ENCODE measurements at places on chromosomes 2 and 18. TPM values are rescaled to one million over a fixed set of nuclear protein-coding genes. Genes with fewer than 3 reads are reported as not detected.

DNA sequence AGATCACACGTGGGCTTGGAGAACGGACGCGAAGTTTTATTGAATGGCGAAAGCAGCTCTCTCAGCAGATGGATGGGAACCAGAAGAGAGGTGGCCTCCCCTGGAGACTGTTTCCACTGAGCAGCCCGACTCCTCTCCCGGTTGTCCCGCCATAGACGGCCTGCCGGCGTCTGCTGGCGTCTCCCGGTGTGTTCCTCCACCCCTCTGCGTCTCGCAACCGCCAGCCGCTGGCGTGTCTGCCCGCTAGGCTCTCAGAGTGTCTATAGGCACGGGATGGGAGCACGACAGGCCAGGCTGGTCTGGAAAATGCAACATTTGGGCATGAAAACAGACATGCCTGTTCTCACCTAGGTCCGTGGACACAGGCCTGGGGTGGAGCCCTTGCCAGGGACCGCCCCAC lies 366.7 kb upstream of the SOX11 start:
- no peak for DNase-seq

Gene QPCT
- total RNA-seq = not detected

GRCh38 chr2:49286045-49286444 lies 131.7 kb upstream of the FSHR start:
- DNase-seq = no peak

GRCh38 chr18:49025767-49026500 lies 75.2 kb upstream of the SMAD7 start:
- DNase-seq = no peak

GRCh38 chr2:69547984-69548715 lies 95.4 kb downstream of the AAK1 start:
- DNase-seq = no peak

DNA sequence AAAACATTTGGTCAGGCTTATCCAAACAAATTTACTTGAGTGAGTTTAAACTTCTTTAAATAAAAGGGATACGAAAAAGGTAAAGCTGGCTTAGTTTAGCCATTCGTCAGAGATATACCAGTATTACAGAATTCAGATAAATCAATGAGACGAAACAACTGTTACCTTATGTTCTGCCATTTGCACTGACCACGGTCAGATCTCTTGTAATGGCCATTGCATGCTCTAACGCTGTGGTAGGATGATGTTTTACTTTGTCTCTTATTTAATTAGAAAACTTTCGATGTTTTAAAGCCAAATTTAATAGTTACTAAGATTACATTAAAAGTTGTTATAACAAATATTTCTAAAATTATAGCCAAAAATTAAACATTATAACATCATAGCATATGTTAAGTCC lies 1.5 kb downstream of the C18orf54 start:
- DNase-seq = no peak

Gene IL36G
- not detected for total RNA-seq

Gene MYCN
- not detected for total RNA-seq

DNA sequence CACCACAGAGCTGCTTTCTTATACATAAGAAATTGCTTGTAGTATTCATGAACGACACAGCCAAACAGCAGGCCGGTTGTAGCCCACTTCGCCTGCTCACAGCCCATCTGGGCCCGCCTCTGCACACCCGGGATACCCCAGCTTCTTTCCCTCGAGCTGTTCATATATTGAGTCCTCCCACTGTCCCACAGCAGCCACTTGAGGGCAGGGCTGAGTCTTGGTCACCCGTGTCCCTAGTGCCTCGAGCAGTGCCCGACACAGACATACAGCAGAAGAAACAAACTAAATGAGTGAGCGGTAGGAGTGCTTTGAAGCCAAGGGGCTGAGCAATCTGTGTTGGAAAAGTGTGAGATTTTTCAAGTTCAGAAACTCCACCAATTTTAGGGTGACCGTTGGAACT lies 251.4 kb downstream of the KLHL29 start:
- peak; percentile 61 for DNase-seq

Gene NEB
- 0.24 TPM for total RNA-seq

GRCh38 chr2:120617055-120617454 lies 118.6 kb upstream of the GLI2 start:
- DNase-seq = no peak

GRCh38 chr2:97653473-97653872 lies 7.6 kb downstream of the COX5B start:
- DNase-seq = no peak

GRCh38 chr18:64131314-64131713 lies 17.6 kb downstream of the LINC00305 start:
- DNase-seq = no peak

Gene SFXN5
- total RNA-seq = 34.9 TPM

Gene RESP18
- not detected for total RNA-seq

DNA sequence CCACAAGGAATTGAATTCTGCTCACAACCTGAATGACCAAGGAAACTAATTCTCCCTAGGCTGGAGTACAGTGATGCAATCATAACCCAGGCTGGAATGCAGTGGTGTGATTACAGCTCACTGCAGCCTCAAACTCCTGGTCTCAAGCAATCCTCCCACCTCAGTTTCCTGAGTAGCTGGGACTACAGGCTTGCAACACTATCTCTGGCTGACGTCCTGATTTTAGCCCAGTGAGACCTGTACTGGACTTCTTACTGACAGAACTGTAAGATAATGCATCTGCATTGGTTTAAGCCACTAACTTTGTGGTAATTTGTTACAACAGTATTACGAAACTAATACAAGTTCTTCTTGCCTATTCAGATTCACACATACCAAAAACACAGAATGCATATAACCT lies 9.5 kb upstream of the KDSR start:
- DNase-seq = no peak

- DNase-seq = no peak
Observed at GRCh38 chr18:58862851-58863538, 1.7 kb upstream of the ZNF532 start.

- no peak for DNase-seq
Observed at GRCh38 chr2:112147382-112148168, 9.4 kb downstream of the FBLN7 start.

Gene ITGB6
- not detected for total RNA-seq

GRCh38 chr2:197205585-197206215 lies 104.9 kb downstream of the ANKRD44 start:
- DNase-seq = no peak

DNA sequence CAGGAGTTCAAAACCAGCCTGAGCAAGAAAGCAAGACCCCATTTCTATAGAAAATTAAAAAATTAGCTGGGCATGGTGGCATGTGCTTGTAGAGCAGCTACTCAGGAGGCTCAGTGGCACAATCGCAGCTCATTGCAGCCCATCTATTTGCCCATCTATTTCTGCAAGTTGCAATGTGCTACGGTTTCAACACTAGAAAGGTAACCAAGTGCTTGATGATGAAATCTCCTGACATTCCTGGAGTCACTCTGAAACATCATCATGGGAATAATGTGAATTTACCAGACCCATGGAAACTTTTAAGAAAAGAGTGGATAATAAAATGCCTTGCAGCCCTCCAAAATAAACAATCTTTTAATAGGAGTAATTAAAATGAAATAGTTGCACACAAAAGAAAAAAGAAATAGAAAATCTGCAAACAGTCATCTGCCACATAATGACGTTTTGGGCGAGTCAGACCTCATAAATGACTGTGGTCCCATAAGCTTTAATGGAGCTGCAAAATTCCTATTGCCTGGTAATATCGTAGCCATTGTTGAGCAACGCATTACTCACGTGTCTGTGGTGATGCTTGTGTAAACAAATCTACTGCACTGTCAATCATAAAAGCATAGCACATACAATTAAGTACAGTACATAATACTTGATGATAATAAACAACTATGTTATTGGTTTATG lies 46.6 kb upstream of the AMMECR1L start:
- DNase-seq = no peak

DNA sequence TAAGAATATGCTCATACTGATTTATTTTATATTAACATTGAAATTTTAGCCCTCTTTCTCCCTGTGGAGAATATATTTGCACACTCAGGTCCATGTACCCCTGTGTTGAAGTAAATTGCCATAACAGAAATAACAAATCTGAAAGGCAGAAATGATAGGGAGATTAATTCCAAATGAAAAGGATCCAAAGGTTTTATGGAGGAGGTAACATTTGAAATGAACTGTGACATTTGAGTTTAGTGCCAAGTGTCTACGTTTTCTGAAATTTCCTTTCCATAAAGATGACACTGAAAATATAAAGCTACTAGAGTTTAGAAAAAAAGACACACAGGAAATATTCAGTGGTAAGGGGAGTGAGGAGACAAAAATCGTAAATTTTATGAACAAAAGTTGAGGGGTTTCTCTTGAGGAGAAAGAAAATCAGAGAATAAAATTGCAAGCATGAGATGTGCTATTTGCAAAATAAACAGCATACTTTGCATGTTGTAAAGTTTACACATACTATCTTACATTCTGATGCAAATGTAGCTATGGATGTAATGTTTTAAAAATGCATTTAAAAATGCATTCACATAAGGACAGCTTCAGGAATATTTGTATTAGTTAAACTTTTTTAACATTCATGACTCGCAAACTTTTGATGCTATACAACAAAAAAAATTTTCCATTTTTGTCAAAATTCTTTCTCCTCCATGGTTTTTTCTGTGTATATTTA lies 69.5 kb downstream of the BAZ2B start:
- DNase-seq = no peak

GRCh38 chr2:224520064-224520463 lies 65.1 kb downstream of the CUL3 start:
- DNase-seq = peak; percentile 12

Gene SNTG2
- not detected for total RNA-seq

- DNase-seq = no peak
Observed at GRCh38 chr2:201916565-201916964, 110.2 kb downstream of the CDK15 start.

GRCh38 chr2:193251909-193252308 lies 1057.2 kb upstream of the TMEFF2 start:
- no peak for DNase-seq

Gene MC2R
- total RNA-seq = not detected

GRCh38 chr2:241656190-241656741 lies 18.8 kb downstream of the ATG4B start:
- no peak for DNase-seq

- no peak for DNase-seq
Observed at GRCh38 chr2:182858671-182859070, 7.8 kb downstream of the FRZB start.

Measured in HepG2 (cell line).